SJCRH30 (cell line): ENCODE measurements at places on chromosomes 12 and 14.

- no peak for DNase-seq
Measured at GRCh38 chr14:100733152-100733850, 6.6 kb downstream of the DLK1 start.

- no peak for DNase-seq
Measured at GRCh38 chr12:117010693-117011451, 88.3 kb downstream of the TESC start.

- no peak for DNase-seq
Measured at GRCh38 chr14:44768935-44769334, 192.8 kb downstream of the KLHL28 start.

DNA sequence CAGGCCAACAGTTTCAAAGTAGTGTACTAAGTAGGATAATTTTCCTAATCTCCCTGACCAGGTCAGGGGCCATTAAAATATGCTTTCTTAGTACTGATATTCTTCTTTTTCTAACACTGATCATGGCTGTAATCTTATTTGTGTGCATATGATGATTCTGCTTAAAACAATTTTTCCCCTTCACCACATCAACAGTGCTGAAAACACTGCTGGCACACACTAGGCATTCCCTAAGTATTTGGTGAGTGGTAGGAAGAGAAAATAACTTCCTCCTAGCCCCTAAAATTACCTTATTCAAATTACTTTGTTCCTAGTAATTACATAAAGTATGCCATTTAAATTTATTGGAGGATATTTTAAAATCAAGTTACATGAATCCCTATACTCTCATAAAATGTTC lies 49.9 kb upstream of the BBS10 start:
- DNase-seq, result no peak

GRCh38 chr14:58628406-58628805 lies 9.4 kb upstream of the DACT1 start:
- DNase-seq, result no peak

- no peak for DNase-seq
Measured at GRCh38 chr14:68949601-68949965, 29.5 kb downstream of the ACTN1 start.

GRCh38 chr14:23468704-23469126 lies 788 bp upstream of the NGDN start:
- DNase-seq, result no peak

GRCh38 chr14:96252323-96252998 lies 3.5 kb upstream of the BDKRB1 start:
- DNase-seq, result peak; percentile 92

DNA sequence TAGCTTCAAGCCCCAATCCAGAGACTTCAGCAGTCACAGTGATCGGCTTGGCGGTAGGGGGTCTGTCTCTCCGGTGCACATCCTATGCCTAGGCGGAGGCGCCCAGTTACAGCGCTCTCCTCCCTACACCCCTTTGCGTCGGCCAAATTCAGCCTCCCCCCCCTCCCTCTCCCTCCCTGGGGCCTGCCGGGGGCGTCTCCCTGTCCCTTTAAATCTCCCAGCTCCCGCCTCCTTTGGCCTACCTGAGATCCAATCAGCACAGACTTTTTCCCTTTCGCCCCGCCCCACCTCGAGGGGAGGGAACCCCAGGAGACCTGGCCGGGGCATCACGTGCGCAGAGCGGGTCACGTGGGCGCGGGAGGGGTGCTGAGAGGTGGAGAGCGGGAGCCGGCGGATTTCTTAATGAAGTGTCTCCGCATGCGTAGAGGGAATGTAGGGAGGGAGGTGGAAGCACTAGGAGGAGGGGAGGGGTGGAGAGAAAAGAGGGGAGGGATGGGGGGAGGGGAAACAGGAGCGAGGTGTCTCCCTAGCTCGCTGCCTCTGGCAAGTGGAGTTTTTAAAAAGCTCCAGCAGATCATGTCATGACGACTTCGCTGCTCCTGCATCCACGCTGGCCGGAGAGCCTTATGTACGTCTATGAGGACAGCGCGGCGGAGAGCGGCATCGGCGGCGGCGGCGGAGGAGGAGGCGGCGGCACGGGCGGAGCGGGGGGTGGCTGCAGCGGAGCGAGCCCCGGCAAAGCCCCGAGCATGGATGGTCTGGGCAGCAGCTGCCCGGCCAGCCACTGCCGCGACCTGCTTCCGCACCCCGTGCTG lies at the start of gene HOXC13:
HOXC13 (plus strand) TSS at position 506 of the 815 bp plus-strand sequence; CDS start at position 582, 76 bp downstream.
- DNase-seq, result peak; percentile 97

GRCh38 chr12:114924946-114925475 lies 241.0 kb upstream of the TBX3 start:
- no peak for DNase-seq

DNA sequence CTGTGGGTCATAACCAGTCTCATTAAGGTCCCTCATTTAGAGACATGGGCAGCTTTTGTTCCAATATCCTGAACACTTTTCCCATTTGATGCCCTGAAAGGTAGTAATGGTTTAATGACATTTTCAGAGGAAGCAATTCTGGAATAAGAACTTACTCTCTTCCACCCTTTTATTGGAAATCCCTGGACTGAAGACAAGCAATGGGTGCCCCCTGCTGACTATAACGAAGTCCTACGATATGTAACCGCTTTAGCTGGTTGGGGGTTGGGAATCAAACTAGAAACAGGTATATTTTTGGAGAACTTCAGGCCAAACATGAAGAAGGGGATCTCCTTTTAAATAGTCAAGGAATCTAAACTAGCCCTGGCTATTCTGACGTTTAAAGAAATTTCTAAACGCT lies 20.5 kb downstream of the SARNP start:
- DNase-seq, result peak; percentile 65

GRCh38 chr12:115227137-115227615 lies 543.2 kb upstream of the TBX3 start:
- no peak for DNase-seq

GRCh38 chr14:24665440-24665991 lies 31.5 kb upstream of the GZMB start:
- DNase-seq, result no peak

- no peak for DNase-seq
Measured at GRCh38 chr14:85300107-85300506, 229.8 kb upstream of the FLRT2 start.

DNA sequence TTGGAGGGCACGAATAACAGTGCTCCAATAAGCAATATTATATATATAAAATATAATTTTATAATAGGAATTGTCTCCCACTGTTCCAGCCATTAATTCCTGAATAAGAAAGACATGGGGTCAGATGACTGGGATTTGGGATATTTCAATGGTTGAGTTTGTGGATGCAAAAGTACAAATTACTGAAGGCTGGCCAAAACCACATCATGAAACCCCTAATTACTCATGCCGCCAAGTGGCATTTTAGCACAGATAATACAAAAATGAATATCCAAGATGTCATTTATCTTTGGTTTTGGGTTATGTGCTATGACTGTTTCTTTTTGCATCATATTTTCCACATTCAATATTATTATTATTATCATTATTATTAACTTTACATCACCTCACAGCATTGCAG lies 261.4 kb upstream of the TBX3 start:
- no peak for DNase-seq

DNA sequence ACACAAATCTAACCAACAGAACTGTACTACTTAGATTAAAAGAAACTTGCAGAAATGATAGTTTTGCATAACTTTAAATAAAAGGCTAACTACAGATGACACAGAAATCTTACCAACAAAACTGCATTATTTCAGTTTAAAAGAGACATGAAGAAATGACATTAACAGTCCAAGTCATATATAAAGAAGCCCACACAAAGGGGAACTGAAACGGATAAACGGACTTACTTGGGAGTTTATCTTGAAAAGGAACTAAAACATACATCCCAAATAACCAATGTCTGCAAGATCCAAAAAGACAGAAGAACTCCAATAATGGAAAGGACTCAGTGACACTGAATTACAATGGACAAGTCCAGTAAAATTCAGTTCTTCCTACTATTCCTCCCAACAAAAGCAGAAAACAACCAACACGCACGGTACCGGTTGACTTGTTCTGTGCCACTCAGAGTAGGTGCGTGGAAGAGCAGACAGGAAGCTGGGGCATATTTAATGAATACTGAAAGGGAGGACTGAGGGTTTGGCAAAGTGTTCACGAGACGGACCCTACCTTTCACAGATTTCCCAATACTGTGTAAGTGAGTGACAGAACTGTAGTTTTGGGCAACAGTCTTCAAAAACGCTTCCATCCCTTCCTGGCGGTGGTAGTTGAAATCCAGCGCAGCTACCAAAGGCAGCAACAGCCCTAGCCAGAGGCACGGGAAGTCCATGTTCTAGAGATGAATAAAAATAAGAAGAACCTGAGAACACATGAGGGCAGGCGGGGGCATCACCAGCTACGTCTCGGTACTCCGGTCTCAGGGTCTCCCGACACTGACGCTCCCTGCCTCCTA lies 627 bp downstream of the CPM start:
- DNase-seq, result no peak

DNA sequence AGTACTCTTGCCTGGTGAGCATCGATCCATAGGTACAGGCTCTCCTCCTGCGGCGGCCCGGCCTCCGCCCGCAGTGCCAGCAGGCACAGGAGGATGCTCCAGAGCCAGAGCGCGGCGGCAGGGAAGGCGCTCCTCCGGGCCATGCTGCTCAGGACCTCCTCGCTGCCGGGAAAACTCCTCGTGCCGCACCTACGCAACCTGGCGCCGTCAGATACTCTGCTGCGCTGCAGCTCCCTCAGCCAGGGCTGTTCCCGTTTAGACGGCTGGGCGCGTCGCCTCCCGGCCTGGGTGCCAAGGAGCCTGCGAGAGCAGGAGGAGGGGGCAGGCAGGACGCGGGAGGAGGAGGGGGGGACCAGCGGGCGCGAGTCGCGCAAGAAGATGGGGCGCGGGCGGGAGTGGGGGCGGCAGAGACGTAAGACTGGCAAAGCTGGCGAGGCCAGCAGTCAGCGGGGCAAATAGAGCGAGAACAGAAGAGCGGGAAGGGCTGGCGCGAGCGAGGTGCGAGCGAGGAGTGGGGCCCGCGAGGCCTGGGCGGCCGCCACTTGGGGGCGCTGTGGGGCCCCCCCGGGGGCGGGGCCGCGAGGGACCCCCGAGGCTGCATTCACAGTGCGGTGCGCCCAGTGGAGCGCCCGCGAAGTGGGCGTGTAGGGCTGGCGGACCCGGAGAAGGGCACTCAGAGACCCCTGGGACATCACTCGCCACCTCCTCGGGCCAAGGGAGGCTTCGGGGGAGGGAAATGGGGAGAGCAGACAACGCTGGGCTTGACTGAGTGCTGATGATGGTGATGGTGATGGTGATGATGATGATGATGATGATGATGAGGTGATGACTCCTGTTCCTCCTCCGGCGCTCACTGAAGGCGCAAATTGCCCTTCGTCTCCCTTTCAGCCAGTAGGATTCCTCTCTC lies at the start of gene WIF1:
WIF1 (minus strand) TSS at position 257 of the 907 bp plus-strand sequence; CDS start at position 143, 114 bp downstream.
- DNase-seq, result no peak

DNA sequence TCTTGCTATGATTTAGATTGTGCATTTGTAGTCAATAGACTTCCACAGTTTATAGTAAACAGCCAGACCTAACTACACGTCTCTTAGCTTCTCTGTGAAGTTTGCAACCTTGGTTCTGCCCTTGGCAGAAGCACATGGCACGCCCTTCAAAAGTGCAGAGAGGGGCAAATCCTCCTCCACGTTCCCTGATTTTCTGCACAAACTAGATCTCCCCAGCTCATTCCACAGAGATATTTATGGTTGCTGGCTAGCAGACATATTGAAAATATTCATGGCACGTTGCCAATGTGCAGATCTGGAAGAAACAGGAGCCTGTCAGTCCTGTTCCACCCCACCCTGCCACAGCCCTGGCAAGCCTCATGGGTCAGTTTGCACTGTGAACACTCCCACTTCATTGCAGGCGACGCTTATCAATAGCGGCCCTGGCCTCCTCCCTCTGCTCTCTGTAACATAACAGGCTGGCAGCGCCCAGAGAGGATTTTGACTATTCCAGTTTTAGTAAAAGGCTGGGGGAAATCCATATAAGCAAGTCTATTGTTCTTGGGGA lies 6.5 kb upstream of the LGALS3 start:
- no peak for DNase-seq

DNA sequence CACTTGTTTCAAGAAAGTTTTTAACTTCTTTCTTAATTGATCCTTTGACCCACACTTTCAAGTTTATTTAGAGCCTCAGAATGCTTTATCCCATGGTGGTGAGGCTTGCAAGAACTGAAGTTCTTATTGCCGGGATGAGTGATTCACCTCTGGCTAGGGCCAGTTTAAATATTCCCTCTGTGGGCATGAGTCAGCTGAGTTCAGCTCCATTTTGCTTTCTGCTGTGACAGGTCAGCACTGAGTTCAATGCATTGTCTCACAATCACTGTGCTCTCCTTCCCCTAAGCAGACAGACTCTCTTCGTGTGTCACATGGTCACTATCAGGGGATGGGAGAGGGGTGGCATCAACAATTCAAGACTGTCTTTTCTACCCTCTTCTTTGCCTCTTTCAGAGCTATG lies 514.6 kb upstream of the FBXO33 start:
- DNase-seq, result no peak

GRCh38 chr12:108065069-108065468 lies 64.0 kb upstream of the WSCD2 start:
- no peak for DNase-seq

DNA sequence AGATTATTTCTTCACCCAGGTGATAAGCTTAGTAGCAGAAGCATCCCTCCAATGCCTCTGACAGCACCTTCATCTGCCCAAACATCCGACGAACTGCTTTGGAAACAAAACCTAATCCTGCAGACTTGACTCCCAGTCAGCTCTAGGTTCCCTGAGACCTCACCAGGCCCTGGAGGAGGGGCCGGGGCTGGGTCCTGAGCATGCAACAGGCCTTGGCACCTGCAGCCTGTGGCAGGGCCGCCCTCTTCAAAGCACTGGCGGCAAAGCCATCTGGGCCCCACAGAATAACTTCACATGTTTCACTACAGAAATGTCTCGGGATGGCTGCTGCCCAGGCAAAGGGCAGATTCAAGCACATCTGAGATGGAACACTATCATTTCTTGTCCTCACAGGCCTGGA lies 133.3 kb downstream of the PIWIL1 start:
- no peak for DNase-seq

- no peak for DNase-seq
Measured at GRCh38 chr14:66330916-66331315, 155.3 kb upstream of the CCDC196 start.

DNA sequence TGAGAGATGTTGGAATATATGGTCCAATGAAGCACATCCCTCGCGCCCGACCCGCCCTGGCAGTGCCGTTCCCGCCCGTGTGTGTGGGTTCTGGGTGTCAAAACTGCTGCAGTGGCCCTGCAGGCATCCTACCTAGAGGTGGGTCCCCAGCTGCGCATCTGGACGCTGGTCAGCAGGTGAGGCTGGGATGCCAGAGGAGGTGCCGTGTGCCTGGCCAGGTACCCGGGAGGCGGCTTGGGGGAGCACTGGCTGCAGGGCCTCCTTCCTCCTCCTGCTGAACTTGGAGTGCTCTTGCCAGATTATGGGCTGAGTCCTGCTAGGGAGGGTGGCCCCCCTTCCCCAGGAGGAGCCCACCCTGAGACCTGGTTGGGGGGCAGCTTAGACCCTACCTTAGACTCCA lies 5.2 kb downstream of the MTA1 start:
- no peak for DNase-seq

DNA sequence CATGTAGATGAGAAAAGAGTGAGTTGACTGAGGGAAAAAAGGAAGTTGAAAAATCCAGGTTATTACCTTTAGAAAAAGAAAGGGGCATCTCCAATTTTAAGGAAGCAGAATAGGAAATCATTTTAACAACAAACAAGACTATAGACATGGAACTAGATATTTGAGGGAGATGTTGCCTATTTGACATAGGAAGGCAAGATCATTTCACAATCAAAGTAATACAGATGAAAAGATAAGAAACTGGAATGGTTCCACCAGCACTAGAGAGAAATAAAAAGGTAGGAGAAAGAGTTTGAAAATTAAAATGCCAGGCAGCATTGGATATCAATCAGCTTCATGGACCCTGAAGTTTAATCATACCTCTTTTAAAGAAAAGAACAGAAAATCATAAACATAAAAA lies 881.0 kb upstream of the MGAT4C start:
- no peak for DNase-seq
